Daoy (cell line): ENCODE measurements at places on chromosomes 7 and 10. TPM values are rescaled to one million over a fixed set of nuclear protein-coding genes. Genes with fewer than 3 reads are reported as not detected.

HGF gene
- not detected in 2 replicates for total RNA-seq

- DNase-seq = no peak
Observed at GRCh38 chr10:34200355-34200901, 614.7 kb downstream of the PARD3 start.

DNA sequence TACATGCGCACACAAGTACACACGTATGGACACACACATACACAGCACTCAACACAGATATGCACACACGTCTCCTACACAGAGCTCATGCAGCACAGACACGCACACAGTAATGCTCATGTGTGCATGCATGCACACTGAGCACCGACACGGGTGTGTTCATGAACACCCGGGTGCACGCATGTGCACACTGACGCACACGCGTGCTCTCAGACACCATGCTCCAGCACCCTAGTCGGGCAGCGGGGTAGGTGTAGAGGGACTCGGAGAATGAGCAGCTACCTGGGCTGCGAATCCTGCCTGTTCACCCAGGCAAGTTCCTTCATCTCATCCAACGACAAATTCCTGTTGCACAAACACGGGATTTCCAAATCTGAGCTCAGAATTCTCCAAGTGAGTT is 184.7 kb downstream of the MAD1L1 start:
- no peak for DNase-seq

- DNase-seq = no peak
Observed at GRCh38 chr10:110391541-110391940, 86.8 kb upstream of the SMNDC1 start.

- DNase-seq = no peak
Observed at GRCh38 chr7:129841465-129841864, 111.3 kb downstream of the UBE2H start.

DNA sequence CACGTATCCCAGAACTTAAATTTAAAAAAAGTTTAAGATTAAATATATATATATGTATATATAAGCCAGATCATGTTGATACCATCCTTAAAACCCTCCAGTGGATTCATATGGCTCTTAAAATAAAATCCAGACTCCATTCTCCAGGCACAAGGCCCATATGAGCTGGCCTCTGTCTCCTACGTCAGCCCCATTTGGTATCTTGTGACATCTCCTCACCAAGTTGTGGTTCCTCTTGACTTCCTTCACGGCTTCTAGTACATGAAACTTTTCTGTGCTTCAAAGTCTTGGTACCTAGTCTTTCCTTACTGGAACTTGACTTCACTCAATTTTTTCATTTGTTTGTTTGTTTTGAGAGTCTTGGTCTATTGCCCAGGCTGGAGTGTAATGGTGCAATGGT is 61.3 kb downstream of the PRLHR start:
- DNase-seq = no peak

DNA sequence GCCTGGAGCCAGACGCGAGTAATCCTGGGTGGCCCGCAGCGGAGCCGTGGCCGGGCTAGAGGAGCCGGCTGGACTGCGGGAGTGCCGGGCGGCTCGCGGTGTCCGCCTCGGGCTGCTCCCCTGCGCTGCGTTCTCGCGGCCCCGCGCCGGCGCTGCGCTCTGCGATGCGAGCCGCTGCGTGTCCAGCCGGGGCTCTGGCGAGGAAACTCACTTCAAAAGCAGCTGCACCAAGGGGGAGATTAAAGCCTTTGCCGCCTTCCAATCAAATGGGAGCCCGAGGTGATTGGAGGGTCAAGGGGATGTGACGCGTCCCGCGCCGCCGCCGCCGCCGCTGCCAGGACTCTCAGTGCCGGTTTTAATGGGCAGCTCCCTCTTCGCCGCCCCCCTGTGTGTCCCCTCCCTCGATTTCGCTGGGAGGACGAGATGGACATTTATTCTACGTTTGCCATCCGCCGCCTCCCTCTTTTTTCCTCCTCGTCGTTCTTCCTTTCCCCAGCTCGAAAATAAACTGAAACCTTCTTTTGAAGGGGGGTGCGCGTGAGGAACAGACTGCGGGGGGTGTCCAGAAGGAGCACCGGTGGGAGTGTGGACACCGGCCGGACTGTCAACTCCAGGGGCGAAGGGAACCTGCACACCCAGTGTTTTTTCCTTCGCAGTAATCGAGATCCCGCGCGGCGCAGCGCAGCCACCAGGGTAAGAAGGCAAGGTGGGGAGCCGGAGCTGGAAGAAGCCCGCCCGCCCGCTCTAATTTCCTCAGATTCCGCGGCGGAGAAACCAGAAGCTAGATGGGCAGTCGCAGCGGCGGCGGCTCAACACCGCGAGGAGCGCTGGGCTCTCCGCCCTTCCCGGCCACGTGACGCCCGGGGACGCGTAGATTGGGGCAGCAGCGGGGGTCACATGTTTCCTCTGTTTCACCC is at the start of gene ZNF503:
ZNF503 (minus strand) TSS at position 196 of the 917 bp plus-strand sequence. CDS start 345 bp downstream, outside the sequence.
- peak; percentile 97 for DNase-seq

DNA sequence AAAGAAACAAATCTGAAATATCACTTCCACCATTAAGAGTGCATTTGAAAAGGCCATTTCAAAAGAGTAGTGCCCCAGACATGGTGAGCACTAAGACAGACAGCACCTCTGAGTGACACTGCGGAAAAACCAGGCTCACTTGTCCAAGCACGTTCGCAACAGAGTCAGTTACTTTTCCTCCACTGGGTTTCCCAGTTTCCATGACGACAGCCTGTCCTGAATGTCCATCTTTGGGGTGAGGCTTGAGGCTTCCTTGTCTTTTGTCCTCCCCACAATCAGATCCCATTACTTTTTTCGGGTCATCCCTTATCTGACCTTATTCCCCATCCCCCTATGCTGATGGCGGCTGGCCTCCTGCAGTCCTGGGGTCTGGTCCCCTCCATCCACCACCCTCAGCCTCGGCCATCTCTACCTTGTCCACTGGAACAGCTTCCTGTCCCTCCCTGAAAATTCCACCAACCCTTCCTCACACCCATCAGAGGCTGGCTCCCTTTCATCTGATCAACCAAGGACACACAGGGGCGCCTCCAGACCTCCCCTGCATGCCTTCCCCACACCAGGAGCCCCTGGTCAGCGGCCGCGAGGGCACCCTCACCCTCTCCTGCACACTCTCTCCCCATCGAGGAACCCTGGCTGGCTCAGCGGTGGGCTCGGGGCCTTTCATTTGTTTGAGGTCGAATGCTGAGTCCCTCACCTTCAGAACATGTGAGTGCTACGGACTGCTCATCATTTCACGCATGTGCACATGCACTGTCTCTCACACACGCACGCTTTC is 363.6 kb downstream of the DNAJB6 start:
- no peak for DNase-seq

DNA sequence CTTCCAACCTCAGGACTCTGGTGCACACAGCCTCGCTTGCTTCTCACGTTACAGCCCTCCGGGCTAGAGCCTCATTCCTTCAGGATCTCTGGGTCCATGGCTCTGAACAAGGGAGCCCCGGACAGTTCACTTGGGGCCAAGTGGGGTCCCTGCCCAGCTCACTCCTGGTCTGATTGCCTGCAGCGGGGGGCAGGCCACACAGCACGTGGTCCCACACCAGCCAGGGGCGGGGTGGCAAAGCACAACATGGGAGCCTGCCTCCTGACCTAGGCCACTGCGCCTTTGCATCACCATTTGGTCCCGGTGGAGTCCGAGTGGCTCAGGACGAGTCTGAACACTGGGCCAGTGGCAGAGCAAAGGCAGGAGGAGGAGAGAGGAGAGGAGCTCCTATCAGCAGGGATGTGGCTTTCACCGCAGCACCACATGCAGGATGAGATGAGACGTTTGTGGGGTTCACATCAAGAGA is 13.4 kb upstream of the CRYGN start:
- no peak for DNase-seq

GRCh38 chr10:8543361-8544056 is 489.0 kb downstream of the GATA3 start:
- peak; percentile 55 for DNase-seq

DNA sequence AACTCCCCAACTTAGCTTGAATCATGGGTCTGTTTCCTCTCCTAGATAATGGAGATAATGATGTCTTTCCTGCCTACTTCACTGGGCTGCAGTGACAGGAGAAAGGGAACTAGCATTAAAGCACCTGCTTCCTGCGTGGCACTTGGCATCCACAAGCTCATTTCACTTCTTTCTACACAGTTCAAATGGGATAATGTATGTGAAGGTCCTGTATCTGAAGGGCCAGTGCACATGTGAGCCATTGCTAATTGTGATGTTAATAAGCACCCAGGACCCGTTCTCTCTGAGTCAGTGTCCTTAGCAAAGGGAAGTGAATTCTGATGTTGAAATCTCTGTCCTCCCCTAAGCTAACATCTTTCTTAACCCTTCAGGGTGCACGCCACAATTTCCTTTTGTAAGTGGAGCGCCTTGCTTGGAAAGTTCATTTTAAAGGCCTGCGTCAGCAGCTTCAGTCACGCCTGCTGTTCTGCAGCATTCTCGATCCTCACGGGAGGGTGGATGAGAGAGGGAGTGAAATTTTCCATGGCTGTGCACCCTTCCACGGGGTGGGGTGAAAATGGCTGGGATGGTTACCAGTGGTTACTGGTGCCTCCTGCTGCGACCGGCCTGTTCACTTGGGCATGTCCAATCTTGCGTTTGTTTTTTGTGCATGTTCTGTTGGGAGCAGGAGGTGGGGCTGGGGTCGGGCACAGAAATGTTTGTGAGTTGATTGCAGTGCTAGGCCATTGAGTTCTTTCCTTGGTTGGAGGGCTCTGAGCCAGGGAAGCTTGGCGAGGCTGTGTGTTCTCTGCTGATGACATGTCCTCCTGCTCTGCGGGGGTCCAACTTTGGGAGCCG is 59.2 kb downstream of the HK1 start:
- no peak for DNase-seq

- DNase-seq = no peak
Observed at GRCh38 chr10:131021246-131021895, 290.1 kb downstream of the TCERG1L start.

GRCh38 chr10:89364531-89364930 is 13.3 kb upstream of the IFIT1B start:
- no peak for DNase-seq

- DNase-seq = no peak
Observed at GRCh38 chr10:14508725-14509124, 178.0 kb upstream of the FRMD4A start.

- peak; percentile 73 for DNase-seq
Observed at GRCh38 chr7:19560111-19560883, 148.5 kb downstream of the POLR1F start.

TAC1 gene
- total RNA-seq = 0.86 TPM in 1 of 2 replicates, not detected in the other

DNA sequence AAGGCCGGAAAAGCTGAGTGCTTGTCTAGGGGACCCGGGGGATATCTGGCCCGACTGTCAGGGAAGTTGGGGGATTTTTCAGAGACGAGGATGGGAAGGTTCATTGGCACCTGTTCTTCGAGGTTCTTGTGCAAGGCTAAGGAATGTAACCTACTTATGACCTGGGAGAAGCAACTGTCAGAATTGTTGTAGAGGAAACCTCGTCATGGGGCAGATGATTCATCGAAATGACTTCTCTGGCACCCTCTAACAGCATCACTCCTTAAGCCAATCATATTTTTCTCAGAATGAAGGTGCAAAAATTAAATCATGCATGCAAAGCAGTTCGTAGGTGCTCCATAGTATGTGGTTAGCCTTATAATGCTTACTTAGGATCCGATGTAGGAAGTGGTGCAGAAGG is 58.6 kb downstream of the PLXDC2 start:
- no peak for DNase-seq

DNA sequence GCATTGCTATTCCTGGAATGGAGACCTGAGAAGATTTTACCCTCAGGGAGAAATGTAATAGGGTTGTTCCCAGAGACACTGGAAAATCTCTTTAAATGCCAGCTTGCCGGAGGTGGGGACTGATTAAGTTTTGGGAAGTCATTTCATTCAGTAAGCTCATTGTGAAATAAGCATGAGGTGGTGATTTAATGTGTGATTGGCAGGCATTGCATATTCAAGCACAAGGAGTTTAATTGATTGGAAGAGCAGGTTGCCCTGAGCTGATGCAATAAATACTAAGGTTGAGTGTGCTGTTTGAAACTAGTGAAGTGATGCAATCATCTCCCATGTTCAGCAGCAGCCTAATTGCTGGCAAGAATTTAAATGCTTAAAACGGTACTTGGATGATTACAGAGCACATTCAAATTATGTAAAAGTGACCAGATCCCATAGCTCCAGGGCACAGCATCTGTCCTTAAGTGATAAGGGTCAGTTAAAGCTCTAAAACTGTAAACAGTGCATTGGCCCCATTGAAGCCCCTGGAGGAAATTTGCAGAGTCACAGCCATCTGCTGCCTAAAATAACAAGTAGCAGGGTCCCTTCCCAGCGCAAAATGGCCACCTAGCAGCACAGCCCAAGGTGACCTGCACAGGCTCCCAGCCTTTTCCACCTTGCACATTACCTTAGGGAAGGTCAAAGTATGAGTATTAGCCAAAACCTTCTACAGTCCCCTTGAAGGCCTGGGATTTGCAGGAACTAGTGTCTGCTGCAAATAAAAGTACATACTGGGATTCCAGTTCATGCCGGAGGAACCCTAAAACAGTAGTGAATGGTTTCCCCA is 92.1 kb downstream of the CCDC71L start:
- DNase-seq = peak; percentile 18

GRCh38 chr7:135499818-135500217 is 10.1 kb downstream of the CNOT4 start:
- DNase-seq = no peak

DNA sequence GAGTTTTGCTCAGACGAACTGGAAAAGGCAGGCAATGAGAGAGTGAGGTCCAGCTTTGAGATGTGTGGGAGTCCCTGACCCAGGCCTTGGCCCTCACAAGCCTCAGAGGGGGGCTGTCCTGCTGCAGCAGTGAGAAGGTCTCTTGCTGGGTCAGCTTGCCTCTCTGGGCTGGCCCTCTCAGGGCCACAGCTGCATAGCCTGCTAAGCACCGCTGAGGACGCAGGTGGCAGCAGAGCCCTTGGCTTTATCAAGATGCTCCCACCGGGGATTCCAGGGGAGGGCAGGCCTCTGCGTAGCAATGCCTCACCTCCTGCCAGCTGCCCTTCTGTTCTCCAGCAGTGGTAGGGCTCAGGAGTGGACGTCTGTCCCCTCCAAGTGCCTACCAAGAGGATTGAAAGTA is 128.7 kb downstream of the COBL start:
- peak; percentile 64 for DNase-seq

SLC16A9 gene
- 11.7 and 13.7 TPM in 2 replicates for total RNA-seq

GRCh38 chr10:25701652-25702051 is 232.4 kb upstream of the MYO3A start:
- no peak for DNase-seq

DNA sequence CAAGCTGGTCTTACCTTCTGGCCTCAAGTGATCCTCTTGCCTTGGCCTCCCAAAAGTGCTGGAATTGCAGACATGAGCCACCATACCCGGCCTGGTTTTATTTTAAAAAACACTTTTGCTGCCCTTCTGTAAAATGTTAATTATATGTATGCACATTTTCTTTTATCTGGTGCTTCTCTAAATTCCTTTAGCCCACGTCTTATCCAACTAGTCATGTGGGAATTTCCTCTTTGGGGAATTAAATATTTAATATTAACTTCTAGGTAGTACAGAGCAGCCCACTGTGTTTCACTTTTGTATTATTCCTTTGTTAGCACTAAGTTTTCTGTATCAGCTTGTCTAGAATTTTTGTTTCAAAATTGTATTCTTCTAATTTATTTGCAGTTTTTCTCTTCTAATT is 181.7 kb upstream of the KAT6B start:
- DNase-seq = no peak

GRCh38 chr10:126127481-126128029 is 231.2 kb downstream of the FANK1 start:
- no peak for DNase-seq

CALU gene
- 594 and 622 TPM in 2 replicates for total RNA-seq

- no peak for DNase-seq
Observed at GRCh38 chr10:9635691-9636090, 1382.0 kb upstream of the CELF2 start.

GRCh38 chr7:71239586-71240268 is 107.8 kb downstream of the GALNT17 start:
- no peak for DNase-seq

- DNase-seq = no peak
Observed at GRCh38 chr7:7664291-7664690, 23.7 kb downstream of the UMAD1 start.
